T-helper 9 cell (primary cell): ENCODE measurements at places on chromosomes 4 and X.
A peak's percentile ranks its signal among the peaks of the same experiment; 100 is the strongest.

DNA sequence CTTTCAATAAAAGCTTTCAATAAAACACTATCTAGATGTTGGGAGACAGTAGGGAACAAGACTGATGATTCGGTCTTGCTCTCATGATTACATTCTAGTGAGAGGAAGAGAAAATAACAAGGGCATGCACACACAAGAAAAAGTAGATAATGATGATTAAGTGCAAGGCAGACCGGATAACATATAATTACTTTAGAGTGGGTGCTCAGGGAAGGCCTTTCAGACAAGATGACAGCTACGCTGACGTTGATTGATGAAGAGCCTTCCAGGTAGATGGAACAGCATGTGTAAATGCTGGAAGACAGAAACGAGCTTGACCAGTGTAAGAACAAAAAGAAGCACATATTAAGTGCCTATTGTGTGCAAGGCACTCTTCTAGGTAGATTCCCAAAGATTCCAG lies 43.4 kb downstream of the TXK start:
- DNase-seq: no peak

GRCh38 chrX:47854474-47854873 lies 17.8 kb downstream of the ZNF81 start:
- DNase-seq: no peak

- no peak for DNase-seq
Measured at GRCh38 chr4:109912706-109913595, at the start of gene EGF. EGF (plus strand) TSS chr4:109912883; CDS start chr4:109913336, 453 bp downstream.

DNA sequence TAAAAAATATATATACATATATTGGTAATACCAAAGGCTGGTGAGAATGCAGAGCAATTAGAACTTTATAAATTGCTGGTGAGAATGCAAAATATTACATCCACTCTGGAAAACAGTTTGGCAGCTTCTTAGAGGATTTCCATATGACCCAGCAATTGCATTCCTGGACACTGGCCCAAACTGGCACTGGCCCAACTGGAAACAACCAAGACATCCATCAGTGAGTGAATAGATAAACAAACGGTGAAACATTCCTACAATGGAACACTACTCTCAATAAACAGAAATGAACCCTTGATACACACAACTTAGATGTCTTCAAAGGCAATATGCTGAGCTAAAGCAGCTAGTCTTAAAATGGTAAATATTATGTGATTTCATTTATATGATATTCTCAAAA lies 524.2 kb downstream of the IQCM start:
- DNase-seq: no peak

GRCh38 chr4:46979283-46979682 lies 14.1 kb downstream of the GABRA4 start:
- no peak for DNase-seq

DNA sequence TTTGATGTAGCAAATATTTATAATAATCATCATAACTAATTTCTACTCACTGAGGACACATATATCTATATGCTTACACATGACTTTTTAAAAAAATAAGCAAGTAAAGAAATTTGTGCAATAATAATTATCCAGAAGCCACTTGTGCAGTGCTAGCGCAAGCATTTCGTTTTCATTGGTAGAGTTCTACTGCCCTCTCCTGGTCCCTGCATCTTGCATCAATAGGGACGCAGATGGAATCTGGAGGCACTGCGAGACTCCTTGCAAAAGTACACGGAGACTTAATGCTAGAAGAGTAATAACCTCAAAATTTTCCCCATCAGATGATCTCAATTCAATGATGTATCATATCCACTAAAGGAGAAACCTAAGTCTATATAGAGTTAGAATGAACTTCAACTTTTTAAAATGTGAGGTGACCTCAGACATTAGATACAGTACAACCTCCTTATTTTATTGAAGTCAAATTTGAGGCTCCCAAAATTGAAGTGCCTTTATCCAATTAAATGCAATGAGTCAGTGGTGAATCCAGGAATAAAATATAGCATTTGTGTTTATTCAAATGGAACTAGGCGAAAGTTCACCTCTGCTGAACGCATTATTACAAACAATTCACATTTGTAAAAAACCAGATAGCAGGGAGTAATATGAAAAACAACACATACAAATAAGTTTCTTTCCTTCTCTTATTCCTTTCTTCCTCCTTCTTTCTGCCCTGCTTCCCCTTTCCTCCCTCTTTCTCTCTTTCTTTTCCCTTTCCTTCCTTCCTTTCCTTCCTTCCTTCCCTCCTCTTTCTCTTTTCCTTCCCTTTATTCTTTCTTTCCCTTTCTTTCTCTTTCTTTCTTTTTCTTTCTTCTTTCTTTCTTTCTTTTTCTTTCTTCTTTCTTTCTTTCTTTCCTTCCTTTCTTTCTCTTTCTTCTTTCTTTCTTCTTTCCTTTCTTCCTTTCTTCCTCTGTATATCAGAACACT lies 450.0 kb downstream of the ANKRD50 start:
- peak; percentile 1 for DNase-seq

DNA sequence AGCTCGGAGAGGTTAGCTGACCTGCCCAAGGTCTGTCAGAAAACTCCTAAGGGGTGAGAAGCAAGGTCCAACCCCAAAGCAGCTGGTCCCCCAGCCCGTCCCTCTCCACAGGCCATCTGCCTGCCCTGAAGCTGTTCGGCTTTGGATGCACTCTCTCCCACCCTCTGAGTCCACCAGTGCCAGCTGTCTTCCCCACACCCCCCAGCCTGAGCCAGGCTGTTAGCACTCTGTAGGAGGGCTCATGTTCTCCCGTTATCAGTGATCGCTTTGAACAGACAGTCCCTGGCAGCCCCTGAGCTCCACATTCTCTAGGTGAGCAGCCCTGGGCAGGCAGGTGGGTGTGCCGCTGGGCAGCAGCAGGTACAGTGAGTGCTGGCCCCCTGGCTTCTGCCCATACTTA lies 16.0 kb downstream of the ZNF185 start:
- no peak for DNase-seq

GRCh38 chrX:152993933-152994332 lies at the start of gene PNMA5:
PNMA5 (minus strand) TSS chrX:152994116; CDS start chrX:152991598, 2,518 bp downstream.
- no peak for DNase-seq

DNA sequence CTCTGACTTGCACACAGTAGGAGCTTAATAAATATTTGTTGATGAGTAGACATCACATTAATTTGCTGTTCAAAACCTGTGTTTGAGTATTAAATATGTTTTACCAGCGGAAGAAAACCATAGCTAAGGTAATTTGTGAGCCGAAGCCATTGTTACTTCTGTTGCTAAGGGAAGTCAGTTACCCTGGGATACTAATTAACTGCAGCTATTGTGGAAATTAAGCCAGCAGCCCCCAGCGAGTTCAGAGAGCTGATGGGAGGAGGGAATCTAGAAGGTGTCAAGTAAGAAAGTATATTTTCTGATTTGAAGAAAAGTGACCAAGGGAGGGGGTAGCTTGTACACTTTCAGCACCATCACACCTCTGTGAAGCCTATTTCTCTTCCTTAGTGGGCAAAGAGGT lies 76.7 kb upstream of the IGSF1 start:
- no peak for DNase-seq

DNA sequence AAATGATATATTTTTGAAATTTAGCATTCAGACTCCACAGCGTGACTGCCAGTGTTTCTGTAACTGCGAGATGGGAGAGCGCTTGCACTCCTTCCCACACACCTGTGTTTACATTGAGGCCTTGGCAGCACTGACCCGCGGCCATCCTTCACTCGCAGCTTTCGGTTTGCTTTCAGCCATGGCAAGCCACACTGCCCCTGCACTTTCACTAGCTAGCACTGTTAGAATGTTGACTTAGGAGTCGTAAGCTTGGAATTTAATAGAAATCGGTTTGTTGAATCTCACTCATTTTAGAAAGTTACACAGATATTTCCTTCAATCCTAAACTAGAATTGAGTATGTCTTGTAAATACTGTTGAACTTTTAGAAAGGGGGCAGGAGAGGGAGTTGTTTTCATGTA lies 136.2 kb downstream of the CFAP299 start:
- DNase-seq: no peak

GRCh38 chr4:158588285-158588684 lies 66.6 kb downstream of the RXFP1 start:
- DNase-seq: no peak

DNA sequence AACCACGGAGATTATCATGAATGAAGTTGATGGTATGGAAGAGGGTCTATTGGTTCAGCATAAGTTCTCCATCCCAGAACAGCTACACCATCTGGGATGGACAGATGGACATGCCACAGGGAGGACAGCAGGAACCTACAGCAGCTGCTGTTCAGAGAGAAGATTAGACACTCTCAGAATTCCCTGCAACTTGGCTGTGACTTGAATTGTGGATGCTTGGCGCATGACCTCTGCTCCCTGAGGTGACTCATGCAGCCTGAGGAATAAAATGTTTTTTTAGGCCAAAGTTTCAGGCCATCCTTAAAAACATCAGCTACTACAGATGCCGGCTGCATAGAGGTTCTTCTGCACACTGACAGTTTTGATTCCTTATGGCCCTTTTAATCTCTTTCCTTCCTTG lies 97.3 kb downstream of the RS1 start:
- DNase-seq: no peak

DNA sequence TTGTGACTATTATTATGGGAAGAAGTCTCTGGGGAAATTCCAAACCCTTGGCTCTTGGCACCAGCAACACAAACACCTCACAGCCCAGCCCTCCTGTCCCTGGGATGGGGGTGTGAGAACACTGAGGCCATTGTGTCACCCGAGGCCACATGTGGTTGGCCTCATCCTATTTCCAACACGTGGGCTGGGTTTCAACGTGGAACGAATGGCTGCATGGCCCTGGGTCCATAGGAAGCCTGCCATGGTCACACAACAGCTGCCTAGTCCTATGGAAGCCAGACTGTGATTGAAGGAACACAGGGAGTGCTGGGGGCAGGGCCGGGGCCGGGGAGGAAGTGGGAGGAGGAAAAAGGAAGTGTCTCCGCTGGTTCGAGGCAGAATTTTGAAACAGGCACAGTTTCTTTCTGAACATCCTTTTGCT lies 10.0 kb downstream of the CLCN4 start:
- no peak for DNase-seq

DNA sequence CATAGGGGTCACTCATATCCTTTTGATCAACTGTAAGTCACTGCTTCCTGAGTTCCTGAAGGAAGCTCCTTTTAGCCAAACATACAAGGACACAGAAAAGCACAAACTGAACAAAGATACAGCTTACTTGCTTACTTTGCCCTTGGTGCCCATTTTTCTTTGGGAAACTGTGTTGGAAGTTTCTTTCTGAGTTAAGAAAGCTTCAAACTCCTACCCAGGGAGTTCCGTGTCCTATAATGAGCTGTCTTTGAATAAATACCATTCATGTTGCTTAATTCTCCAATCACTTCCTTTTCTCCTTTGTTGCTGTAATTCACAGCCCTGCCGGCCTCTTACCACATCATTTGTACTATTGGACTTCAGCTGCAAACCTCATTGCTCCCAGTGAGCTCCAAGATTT lies at the start of gene ADH4:
Gene ADH4, minus strand, starts transcription at position 228 of the 400 bp plus-strand sequence. Its CDS starts 75 bp downstream, at position 153.
- no peak for DNase-seq

DNA sequence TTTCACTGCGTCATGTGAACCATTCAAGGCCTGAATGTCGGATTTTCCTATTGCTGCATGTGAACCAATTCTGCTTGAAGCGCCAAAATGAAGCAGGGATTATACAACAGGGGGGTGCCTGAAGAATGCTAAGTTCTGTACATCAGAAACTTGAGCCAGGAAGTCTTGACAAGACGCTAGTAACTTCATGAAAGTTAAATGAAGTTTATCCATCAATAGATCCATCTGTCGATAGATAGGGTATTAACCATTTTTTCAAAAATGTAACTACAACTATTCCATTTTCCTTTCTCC lies 590 bp upstream of the NAF1 start:
- no peak for DNase-seq

GRCh38 chrX:1392376-1393068 lies 609 bp upstream of the SLC25A6 start:
- DNase-seq: no peak

DNA sequence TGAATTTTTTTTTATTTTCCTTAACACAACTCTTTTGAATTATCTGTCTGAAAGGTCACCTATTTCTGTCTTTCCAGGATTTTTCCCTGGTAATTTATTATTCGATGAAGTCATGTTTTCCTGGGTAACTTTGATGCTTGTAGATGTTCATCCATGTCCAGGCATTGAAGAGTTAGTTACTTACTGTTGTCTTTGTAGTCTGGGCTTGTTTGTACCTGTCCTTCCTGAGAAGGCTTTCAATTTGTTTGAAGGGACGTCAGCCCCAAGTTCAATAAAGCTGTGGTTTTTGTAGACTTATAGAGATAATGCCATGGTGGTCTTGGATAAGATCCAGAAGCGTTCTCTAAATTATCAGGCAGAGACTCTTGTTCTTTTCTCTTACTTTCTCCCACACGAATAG lies 252.4 kb upstream of the ARHGAP24 start:
- DNase-seq: no peak

GRCh38 chr4:15043922-15044321 lies 41.6 kb downstream of the CPEB2 start:
- DNase-seq: no peak

GRCh38 chr4:12703036-12703435 lies 781.1 kb downstream of the RAB28 start:
- DNase-seq: no peak

DNA sequence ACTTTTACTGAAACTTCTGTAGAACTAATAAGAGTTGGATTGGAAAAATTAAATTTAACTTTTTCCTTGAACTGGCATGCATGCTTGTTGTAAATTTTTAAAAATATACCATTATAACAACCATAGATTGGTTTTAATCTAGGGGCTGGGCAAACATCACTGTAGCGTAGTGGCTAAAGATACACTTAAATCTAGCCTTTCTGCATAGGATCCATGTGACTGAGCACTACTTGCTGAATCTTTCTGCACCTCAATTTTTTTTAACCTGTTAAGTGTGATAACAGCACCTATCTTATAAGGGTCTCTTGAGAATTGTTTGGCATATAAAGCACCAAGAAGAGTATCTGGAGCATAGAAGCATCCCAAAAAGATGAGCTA lies 4.1 kb downstream of the ANXA10 start:
- no peak for DNase-seq

DNA sequence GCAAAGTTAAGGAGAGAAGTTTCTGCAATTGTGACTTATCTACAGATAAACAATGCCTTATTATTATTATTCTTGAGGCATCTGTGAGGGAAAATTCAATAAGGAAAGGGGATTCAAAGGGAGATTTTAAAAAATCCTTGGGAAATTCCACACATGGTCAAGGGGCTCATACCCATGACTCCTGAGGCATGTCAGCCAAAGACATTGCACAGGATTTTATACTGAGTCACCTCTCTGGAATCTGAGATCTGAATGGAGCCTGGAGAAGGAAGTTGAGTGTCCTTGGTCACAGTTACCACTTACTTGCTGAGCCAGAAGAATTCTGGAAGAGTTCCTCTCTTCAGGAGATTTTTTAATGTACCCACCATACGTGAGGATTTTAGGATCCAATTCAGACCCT lies 14.4 kb upstream of the CXCL8 start:
- no peak for DNase-seq

GRCh38 chr4:169988252-169988651 lies 37.9 kb downstream of the MFAP3L start:
- DNase-seq: no peak
